ENCODE measurements at places on chromosomes 3 and 15.
A peak's percentile ranks its signal among the peaks of the same experiment; 100 is the strongest.

GRCh38 chr3:87702600-87702999 is 356.2 kb downstream of the CGGBP1 start:
- DNase-seq, result no peak

- peak; percentile 29 for DNase-seq
Observed at GRCh38 chr15:95259513-95259912, 1028.2 kb downstream of the MCTP2 start.

- no peak for DNase-seq
Observed at GRCh38 chr3:18419232-18419631, 5.9 kb downstream of the SATB1 start.

DNA sequence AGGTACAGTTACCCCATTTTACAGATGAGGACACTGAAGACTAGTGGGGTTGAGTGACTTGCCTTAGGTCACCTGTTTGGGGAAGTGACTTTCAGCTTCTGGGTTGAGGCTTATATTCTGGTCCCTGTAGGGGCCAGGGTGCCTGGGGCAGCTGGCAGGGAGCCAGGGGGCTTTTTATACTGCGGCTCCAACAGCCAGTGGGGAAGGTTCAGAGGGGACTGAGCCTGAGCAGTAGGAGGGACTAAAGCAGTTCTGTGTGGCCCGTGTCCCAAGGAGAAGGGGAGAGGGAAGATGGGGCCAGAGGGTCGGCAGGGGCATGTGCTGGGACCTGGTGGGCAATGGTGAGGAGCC is 37.7 kb downstream of the SLC6A6 start:
- no peak for DNase-seq

- no peak for DNase-seq
Observed at GRCh38 chr3:149252272-149252671, 30.6 kb upstream of the CP start.

DNA sequence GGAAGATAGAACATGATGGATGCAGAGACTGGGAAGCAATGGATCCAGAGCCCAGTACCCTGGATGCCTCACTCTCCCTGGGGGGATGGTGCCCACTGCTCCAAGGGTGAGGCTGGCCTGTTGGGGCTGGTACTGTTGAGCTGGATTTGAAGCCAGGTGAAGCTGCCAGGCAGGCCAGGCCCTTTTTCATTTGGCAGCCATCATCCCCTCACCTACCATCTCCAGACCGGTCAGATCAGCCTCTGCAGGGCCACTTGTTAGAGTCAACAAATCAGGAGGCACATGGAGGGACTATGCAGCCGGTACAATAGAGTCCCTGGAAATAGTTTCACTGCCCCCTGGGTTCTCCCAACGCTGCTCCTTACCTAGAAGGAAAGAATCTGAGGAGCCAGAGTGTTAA is 5.9 kb downstream of the MAPKAPK3 start:
- DNase-seq, result no peak

DNA sequence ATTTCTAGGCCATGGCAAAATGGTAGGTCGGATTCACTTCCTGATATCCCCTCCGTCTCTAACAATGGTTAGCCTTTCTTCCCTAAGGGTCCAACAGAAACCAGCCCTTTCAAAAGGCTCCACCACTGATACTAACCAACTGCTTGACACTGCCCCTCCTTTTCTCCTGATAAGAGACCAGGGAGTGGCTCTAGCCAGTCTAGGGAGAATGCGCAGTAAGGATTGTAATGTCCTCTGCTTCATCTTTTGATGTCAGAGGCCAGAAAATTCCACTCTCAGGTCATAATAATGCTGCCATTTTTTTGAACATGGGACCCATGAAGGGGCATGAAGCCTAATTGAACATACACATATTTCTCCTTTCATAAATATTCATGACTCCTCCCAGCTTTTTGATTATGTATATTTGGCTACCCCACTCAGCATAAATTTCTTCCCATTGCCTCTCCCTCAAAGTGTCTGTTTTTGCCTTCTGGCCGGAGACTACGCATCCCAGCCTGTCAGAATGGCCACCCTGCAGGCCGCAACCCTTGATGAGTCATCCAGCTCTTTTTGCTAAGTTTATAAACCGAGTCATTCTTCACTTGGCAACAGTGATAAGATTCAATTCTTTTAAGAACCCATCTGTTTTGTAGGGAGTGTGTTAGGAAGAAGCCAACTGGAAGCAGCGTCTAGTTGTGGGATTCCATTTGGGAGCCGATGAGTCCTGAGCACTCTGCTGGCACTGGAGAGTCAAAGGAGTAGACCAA is 189.0 kb upstream of the MCTP2 start:
- DNase-seq, result no peak

GRCh38 chr3:29581311-29581710 is 300.4 kb downstream of the RBMS3 start:
- no peak for DNase-seq

- peak; percentile 0 for DNase-seq
Observed at GRCh38 chr15:35142578-35142977, 57.5 kb upstream of the NANOGP8 start.

DNA sequence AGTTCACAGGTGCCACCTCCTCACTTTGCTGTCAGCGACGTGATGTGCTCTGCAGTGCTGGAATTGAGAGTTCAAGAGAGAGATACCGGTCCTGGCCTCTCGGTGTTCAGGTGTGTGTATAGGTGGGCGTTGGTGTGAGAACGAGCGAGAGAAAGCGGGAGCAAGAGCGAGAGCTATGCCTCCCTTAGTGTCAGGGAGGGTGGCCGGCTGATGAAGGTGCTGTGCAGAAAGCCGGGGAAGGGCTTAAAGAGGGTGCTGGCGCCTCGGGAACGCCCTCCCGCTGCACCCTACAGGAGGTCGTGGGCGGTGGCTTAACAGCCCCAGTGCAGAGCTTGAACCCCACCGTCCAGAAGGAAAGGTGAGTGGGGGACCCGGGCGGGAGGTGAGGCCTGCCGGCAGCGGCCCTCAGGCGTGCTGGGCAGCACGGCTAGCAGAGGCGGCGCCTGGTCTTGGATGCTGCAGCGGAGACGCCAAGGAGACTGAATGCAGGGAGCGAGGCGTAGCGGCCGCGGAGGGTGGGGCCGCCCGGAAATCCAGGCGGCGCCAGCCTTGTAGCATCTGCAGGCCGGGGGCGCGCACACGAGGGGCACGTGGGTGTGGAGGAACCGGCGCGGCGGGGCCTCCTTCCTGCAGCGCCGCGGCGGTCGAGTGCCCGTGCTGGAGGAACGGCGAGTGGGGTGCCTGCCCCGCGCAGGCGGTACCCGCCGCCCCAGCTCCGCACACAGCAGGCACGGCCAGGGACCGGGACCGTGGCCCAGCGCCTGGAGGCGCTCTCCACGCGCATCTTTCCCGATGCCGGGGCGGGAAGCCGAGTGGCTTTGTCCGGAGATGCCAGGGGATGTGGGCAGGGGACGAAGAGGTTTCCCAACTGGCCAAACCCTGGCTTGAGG is 246.8 kb upstream of the TOPAZ1 start:
- DNase-seq, result no peak

- DNase-seq, result no peak
Observed at GRCh38 chr3:89467898-89468363, 360.5 kb downstream of the EPHA3 start.

DNA sequence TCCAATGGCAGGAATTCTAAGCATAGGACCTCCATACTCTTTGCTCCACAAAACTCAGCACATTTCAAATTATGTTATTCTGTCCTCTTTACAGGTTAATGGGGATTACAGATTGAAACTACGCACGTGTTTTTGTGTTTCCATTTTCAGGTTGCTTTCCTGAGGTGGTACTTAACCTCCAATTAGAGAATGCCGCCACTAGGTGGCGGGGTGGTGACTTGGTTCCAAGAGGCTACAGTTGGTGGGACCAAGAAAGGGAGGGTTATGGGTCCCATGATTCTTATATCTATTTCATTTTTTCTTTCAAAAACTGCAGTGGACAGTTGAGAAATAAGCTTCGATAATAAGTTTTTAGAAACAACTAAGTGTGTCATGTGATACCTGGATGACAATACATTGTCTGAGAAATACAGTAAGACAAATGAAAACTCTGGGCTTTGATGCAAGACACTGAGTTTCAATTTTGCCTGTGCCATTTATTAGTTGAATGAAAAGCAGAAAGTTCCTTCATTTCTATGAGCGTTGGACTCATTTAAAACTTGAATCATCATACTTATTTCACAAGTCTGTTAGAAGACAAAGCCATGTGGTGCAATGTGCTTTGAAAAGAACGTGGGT is 539.0 kb downstream of the FGF12 start:
- no peak for DNase-seq

Measured in amniotic stem cell (primary cell).